Kidney tubule cell (primary cell): ENCODE measurements at places on chromosomes 6 and 20.
A peak's percentile ranks its signal among the peaks of the same experiment; 100 is the strongest.

DNA sequence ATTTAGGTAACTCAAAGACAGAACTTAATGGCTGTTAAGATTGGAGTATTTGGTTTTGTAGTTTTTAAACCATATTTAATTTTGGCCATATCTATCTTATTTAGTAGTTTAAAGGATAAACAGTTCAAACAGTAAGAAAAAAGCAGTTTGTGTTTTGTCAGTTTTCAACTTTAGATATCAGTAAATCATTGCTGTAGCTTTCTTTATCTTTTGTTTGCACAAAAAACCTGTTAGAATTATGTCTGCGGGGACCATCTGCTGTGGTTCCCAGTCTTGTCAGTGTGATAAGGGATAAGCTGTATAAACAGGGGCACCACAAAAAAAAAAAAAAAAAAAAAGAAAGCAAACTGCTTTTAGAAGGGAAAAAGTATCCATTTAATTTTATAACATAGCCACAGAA, 40.9 kb downstream of the CDKAL1 start:
- DNase-seq = no peak

GRCh38 chr6:42168650-42169049, 4.5 kb upstream of the GUCA1A start:
- no peak for DNase-seq

- DNase-seq = no peak
Measured at GRCh38 chr20:12928358-12928754, 80.4 kb upstream of the SPTLC3 start.

DNA sequence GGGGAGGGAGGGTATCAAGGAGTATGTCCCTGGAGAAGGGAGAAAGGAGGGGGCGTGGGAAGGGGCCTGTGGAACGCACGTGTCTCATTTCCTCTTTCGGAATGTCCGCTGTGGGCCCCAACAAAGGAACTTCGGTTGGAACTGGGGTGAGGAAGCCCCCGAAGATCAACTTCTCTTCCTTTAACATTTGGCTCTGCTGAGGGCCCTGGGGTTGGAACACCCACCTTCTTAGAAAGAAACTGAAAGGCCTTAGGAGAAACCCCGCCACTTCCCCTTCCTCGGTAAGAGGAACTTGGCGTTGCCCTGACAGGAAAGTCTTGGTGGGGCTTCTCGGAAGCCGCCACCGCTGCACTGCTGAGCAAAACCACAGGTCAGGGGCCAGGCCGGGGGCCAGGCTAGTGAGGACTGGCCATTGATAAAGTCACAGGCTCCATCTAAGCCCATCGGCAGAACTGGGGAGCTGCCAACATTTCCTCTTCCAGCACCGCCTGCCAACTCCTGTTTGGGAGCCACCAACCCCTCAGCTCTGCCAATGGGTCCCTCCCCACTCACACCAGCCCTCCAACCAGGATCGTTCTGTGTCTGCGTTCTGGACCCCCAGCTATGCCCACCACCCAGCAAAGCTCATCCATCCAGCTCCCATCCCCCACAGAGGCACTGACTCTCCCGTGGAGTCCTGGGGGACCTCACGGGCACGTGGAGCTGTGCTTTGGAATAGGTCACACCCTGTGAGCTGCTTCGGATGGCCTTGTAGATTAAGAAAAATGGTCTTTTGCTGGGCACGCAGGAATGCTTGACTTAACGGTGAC, 44.8 kb downstream of the FGD2 start:
- no peak for DNase-seq

DNA sequence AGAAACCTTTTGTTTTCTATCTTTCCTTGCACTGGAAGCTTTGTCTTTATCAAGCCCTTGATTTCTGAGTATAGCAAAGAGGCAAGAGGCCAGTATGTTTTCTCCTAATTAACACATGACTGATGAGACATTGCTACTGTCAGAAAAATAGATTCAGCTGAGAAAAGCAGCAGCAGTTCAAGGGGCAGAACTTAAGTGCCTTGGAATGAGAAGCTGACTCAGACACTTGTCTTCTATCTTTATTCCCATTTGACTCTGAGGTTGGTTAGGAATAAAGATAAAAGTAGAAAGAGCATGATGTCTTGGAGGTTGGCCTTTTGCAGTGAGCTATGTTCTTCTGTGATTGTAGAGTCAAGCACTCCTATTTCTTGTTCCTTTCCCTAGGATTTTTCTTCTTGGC, 79.1 kb upstream of the MAN1A1 start:
- peak; percentile 6 for DNase-seq
